Posterior vena cava (tissue), 2 donors: ENCODE measurements at places on chromosomes 5 and 9.

DNA sequence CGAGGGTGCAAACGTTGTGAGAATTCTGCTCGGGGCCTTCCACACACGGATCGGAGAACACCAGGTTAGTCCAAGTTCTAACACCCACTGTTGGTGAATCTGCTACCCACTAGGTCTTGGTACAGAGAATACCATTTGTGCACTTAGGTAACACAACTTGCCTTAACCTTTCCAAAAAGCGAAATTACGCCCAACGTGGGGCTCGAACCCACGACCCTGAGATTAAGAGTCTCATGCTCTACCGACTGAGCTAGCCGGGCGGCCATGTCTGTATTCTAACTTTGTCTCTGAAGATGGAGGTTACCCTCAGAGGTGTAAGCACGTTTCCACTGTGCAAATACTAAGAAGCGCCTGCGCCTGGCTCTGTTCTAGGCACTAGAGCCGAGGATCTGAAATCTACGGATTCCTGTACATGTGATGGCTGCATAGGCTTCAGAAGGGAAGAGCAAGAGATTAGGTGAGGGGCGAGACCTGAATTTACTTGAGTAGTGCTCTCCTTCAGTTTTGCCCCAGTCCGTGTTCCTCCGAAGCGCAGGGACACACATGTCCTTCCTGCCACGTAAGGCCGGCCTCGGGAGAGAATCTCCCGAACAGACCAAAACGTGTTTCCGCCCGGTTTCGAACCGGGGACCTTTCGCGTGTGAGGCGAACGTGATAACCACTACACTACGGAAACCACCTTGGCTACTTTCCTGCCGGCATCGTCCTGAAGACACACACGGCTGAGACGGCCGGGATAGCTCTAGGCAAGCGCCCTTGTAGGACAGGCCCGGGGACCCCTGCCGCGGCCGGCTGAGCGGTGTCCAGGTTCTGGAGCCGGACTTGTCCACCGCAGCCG lies 1.1 kb upstream of the TRIM41 start:
- DNase-seq = peak; percentile 97

DNA sequence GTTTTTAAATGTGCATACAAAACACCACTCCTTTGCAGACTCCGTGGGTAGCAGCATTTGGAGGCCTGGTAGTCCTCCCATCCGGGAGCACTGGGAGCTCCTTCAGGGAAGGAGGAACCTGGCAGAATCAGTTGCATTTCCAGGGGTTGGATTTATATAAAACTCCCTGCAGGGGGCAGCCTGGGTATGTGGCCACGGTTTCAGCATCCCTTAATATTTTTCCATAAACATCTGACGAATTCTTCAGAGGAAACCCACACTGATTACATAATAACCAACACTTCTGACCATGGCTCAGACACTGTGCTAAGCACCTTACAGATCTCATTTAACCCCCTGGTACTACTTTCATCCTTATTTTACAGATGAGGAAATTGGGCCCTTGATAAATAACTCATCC lies 6.1 kb upstream of the AFAP1L1 start:
- DNase-seq = no peak

- DNase-seq = no peak
Measured at GRCh38 chr5:176180339-176180738, 57.9 kb upstream of the SIMC1 start.

- DNase-seq = no peak
Measured at GRCh38 chr9:90904706-90905478, 103.3 kb downstream of the SYK start.

DNA sequence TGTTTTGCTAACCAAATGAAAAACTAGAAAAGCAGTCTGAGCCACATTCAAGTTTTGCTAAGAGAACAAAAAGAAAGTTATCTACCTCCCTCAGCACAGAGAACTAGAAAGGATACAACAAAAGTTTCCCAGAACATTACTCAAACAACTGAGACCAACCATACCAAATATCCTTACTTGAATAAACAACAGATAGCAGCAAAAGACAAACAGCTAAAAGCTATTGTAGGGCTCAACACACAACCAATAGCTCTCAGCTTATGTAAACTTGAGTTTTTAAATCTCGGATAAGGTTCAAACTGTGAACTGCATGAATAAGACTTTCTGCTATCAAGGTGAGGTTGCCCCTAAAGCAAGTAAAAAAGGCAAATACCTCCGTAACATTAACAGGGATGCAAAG lies 3.5 kb downstream of the EPB41L4A start:
- DNase-seq = no peak
